CD4-positive, alpha-beta T cell treated with Interleukin-1 beta for 1 hour (primary cell): ENCODE measurements at places on chromosomes 5 and 9.

DNA sequence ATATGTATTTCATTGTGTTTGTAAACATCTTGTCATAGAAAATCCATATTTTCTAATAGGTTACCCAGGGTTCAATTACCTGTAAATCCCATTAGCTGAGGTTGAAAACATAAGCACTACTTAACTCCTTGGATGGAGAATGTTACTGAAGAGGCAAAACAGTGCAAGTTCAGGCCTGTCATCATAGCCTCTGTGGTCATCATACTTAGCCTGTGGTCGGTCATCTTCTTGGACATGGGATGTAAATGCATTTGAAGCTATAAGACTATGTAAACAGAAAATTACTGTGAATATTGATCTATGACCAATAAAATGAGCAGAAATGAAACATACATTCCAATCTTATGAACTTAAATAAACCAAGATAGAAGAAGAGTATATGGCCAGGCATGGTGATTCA, 164.7 kb downstream of the CHSY3 start:
- no peak for DNase-seq

DNA sequence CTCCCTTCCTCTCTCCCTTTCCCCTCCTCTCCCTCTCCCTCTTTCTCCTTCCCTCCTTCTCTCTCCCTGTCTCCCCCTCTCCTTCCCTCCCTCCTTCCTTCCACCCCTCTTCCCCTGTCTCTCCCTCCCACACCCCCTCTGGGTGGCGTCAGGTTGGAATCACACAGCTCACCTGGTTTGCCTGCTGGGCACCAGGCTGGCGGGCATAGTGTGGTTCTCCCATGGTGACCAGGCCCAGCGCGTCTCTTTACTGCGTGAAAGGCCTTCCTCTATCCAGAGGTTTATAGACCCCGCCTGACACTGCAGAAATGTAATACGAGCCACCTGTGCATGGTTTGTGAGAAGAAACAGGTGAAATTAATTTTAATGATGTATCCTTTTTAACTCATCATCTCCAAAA, 76.2 kb downstream of the MRPL36 start:
- no peak for DNase-seq

DNA sequence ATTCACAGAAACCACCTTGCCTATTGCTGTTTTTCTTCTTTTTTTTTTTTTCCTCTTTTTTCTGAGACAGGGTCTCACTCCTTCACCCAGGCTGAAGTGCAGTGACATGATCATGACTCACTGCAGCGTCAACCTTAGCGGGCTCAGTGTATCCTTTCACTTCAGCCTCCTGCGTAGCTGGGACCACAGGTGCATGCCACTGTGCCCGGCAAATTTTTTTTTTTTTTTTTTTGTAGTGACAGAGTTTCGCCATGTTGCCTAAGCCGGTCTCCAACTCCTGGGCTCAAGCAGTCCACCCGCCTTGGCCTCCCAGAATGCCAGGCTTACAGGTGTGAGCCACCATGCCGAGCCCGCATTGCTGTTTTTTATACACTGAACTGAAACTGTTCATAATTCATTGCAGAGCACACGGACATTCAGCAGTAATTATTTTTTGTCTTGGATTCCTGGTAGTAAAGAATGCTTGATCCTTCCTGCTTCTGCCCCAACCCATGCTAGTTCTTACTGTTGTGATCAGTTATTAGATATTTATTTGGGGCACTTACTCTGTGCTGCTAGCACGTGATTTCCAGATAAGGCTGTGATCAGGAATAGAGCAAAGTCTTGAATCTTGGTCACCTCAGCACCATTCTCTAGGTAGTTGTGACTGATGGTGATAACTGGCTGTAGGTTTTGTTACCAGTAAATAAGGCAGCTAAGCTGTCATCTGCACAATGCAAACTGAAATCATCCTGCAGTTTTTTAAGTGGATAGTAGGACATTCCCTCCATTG, 14.0 kb downstream of the MAP3K1 start:
- peak; percentile 71 for DNase-seq

DNA sequence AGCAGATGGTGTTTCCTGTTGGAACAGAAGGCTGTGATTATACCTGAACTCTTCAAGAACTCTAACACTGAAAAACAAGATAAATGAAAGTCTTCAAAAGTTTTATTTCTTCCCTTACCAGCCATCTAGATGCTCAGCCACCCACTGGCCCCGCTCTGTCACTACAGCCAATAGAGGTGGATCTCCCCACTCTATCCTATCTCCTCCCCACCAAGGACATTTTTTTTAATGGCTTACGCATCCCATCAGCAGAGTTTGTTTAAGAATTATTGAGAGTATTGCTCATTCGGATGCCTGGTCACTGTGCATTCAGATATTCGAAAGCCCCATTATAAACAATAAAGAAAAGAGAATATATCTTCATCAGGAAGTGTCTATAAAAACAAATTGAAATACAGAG, 159.4 kb downstream of the RASEF start:
- DNase-seq: no peak

GRCh38 chr5:163529698-163530097, 24.3 kb downstream of the MAT2B start:
- no peak for DNase-seq

- DNase-seq: no peak
Observed at GRCh38 chr5:77425998-77426659, 66.0 kb downstream of the WDR41 start.

DNA sequence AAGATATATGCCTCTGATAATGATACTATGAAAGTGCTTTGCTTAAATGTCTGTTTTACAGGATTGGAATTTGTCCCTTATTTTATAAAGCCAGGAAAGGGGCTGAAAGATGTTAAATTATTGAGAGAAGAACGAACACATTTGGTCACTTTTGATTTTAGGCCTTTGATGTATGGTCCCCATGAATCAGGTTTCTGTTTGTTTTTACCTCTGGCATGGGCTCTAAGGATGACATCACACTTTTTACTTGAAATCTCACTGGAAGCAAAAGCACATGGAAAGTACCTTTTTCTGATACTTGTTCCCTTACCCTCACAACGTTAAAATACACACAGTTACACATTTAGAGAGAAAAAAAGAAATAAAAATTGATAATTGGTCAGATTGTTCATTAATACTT, 6.9 kb downstream of the OTULIN start:
- DNase-seq: no peak

DNA sequence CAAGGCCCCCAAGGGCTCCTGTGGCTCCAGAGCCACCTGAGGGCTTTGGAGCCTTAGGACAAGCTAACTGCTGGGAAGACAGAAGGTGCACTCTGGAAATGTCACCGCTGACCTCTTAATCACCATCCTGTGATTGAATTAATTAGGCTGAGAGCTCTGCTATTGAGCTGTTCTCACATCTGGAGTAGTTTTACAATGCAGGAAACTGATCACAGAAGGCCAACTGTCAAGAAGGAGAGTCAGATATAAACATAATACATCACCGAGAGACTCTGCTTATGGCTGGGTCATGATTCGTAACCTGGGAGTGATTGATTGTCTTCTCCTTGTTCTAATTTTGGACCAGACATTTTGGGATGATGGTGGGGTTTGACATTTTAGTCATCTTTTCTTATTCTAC, 226.1 kb downstream of the SLIT3 start:
- no peak for DNase-seq

DNA sequence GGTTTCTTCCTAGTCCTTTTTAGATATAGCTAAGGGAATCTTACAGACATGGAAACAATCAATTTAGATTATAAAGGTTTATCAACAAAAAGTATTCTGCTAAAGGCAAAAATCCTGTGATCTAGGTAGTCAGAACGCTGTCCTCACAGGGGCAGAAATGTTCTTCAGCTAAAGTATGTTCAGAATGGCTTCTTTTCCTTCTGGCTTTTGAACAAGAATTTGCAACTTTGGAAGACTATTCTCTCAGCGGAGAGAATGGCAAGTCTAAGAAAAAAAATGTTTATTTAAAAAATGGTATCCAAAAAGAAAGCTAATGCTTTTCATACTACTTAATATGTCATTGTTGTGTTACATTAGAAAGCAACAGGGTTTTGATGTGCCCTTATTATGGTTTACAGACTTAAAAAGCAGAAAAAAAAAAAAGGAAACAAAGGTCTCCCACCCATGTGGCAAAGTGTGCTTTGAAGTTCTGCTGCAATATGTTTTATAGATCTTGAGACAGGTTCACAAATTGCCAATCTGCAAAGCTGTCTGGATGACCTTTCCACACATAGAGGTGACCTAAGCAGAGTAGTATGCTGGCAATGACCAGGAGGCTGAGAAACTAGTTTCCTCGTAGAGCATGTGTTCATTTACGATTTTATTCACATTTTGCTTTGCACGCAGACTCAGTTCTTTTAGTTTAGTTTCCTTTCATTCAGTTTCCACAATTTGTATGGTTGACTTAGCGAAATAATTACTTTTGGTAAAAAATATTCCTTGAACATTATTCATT, 45.1 kb upstream of the PJA2 start:
- DNase-seq: no peak

DNA sequence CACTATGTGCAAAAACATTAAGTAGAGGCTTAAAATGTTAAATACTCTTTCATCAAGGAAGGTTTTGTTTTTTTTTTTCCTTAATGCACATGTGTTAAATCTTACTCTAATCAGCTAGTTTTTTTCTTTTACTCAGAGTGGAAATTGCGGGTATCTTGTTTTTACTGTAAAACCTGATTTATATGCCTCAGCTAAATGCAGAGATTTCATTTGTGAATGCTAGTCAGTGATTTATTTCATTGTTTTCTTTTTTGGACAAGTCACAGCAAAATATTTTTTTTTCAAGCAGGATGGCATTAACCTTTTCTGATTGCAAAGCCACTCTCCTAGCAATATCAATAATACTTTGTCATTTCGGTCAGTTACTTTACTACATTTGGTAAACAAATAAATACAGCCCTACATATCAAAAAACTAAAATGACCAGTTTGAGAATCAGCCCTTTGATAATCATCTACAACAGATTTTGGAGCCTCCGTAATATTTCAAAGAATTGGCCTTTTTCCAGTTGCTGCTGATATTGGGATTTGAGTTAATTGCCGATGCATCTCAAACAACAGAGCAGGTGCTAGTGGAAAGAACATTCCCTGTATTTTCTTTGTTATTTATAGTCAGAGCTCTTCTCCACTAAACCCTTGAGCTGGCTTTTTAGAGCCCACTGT, 579.2 kb upstream of the ZNF608 start:
- no peak for DNase-seq

DNA sequence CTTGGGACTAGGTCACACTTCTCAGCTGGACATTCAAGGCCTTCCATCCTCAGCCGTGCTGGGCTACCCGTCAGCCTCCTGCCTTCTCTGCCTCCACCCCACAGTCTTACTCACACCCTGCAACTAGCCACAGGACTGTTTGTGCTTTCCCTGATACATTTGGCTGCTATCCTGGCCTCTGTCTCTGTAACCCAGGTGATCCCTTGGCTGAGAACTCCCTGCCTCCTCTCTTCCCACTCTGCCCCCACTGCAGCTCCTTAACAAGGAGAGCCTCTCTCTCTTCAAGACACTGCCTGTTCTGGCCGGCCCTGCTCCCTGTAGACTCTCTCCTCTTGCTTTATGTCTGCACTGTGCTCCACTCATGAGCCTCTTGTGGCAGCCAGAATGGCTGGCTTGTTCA, 120.6 kb downstream of the MSX2 start:
- DNase-seq: no peak

GRCh38 chr9:27520986-27521385, 3.1 kb upstream of the IFNK start:
- no peak for DNase-seq

DNA sequence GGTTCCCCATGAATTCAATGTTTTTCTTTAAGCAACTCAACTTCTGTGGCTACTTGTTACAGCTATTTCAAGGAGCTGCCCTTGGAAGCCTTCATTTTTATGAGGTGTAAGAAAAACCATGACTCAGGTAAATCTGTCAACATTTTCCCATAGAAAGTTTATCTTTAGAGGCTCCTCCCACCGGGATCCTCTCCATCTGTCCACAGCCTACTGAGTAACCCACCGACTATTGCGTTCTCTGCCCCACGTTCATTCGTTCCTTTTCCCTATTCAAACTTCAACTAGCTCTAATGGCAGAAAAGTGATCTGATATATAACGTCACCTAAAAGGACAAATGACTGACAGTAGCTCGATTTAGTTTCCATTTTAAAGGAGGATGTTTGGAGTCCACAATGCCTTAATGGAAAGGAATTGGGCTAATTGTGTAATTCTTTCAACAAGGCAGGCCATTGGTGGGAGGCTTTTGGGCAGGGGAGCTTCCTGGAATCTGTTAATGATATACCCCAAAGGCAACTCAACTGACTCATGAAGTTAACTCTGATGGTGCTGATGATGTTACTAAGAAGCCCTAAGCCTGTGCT, 29.3 kb upstream of the NR3C1 start:
- no peak for DNase-seq

- DNase-seq: no peak
Observed at GRCh38 chr5:95876782-95877181, 54.3 kb upstream of the GLRX start.

DNA sequence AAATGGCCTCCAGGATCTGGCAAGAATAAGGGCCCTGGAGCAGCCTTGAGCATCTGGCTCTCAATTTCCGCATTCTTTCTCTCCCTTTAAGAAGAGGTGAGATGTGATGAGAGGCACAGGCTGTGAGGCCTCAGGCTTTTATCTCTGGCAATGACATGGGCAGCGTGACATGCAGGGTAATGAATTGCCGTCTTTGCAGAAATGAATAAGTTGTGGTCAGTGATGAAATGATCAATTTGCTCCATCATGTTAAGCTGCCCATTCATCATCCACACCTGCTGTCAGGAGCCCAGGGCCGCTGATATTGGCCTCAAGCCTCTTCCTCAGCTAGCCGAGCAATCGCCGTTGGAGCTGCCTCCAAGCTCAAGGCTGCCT, 265.3 kb downstream of the TRIM32 start:
- DNase-seq: no peak

DNA sequence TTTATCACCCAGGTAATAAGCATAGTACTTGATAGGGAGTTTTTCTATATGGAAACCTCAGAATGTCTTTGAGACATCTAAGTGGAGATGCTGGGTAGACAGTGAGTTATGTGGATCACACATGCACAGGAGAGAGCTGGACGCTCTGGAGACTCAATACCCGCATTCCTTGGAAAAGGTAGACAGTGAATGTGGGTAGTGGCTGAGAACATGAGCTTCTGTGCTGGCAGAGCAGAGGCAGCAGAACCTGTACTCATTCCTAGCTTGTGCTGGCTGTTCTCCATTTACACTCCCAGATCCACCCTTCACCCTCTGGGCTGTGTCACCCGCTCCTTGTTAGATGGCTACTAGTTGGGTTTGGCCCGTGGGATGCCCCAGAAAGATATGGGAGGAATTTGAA, 269.8 kb downstream of the ASTN2 start:
- no peak for DNase-seq

DNA sequence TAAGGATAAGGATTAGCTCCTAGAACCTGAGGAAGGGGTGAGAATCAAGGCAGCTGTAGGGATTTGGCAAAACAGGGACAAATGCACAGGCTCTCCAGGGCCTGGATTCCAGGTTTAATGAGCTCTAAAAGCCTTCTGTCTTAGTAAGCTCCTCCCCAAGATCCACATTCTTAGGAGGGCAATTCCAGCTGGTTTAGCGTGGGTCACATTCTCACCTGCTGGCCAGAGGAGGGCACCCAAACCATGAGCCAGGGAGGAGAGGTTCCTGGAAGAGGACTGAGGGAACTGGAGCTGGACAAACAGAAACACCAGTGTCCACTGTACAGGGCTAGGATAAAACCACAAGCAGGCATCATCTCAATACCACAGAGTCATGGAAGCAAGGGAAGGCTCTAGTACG, 480.0 kb downstream of the CCDC171 start:
- DNase-seq: no peak

- DNase-seq: no peak
Observed at GRCh38 chr5:155898284-155898683, 428.7 kb upstream of the SGCD start.
